Stimulated activated naive B cell treated with anti-CD40 and anti-IgM and Interleukin-4, amounts not matched to agents 10 μg/mL and 1 μg/mL and 100 μg/mL, for 72 hours (primary cell): ENCODE measurements at places on chromosomes 4 and X.

GRCh38 chr4:65340382-65341109 lies 329.7 kb downstream of the EPHA5 start:
- DNase-seq: no peak

DNA sequence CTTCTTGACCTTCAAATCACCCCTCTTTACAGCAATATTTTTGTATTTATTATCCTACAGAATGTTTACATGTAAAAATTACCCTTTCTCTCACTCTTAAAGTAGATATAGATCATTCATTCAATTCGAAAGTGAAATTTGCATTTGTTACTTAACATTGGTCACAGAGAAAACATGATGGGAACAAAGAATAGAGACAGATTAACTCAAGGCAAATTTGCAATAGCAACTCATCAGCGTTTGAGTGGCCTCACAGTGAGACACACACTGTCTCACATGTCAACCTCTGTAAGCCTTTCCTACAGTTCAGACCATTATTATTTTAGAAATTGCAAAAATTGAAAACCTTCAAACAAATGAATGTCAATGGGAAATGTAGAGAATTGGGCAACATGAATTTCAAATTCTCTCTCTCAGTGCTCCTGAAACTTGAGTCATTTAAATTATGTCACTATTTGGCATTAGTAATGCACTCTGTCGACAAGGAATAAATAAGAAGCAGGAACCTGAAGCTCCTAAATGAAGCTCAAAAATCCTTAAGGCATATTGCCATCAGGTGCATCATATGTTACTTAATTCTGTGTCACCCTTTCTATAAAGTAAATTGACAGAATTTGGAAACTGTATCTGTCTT lies 148.3 kb upstream of the ANXA10 start:
- DNase-seq: no peak

DNA sequence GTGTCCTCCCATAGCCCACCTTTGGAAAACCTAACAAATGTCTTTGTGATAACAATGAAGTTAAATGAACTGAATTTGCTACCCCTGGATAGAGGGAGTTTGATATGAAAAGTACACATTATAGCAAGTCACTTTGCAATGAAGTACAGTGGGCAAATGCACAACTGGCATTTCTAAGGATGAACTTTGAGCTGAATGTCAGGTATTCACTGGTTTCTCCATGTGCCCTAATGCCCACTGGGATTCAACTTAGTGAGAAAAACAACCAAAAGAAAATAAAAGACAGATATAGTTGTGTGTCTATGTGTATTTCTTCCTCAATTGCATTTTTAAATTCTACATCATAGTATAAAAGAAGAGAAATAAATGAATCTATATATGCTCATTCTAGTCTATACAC lies 51.0 kb downstream of the PAPSS1 start:
- DNase-seq: no peak

DNA sequence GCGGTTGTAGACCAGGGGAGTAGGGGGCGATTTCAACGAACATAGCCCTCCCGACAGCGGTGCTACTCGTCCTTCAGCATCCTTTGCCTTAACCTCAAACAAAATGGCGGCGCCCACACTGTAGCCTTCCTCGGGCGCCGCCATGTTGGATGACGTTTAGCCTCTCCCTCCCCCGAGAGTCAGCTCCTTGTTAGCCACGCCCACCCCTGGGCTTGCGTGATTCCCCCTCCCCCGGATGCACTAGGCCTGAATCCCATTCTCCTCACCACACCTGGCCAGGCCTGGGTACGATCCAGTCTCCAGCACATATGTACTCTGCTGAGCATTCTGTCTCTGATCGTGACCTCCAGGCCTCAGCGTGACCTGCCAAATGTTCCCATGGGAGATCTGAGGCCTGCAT lies 49.0 kb upstream of the ZNF157 start:
- DNase-seq: no peak

GRCh38 chr4:52861171-52861823 lies 820 bp upstream of the RASL11B start:
- DNase-seq: no peak

GRCh38 chrX:96770315-96770714 lies 85.7 kb downstream of the DIAPH2 start:
- no peak for DNase-seq

GRCh38 chr4:56410247-56411062 lies 23.2 kb upstream of the AASDH start:
- no peak for DNase-seq

DNA sequence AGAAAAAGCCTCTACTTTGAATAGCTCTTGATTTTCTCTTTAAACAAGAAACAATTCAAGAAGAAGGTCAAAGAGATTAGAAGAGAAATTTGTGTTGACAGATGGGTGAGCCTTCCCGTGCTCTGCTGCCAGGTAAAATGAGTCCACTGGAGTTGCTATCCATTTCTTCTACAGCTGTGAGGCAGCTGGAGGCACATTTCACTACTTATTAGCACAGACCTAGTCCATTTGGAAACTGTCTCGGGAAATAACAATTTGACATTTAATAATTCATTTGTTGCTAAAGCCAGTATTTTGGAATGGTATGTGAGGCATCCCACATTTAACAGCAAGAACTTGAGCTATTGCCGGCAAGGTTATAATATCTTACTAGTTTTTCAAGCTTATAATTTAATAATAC lies 396.8 kb upstream of the GRIA3 start:
- DNase-seq: no peak

DNA sequence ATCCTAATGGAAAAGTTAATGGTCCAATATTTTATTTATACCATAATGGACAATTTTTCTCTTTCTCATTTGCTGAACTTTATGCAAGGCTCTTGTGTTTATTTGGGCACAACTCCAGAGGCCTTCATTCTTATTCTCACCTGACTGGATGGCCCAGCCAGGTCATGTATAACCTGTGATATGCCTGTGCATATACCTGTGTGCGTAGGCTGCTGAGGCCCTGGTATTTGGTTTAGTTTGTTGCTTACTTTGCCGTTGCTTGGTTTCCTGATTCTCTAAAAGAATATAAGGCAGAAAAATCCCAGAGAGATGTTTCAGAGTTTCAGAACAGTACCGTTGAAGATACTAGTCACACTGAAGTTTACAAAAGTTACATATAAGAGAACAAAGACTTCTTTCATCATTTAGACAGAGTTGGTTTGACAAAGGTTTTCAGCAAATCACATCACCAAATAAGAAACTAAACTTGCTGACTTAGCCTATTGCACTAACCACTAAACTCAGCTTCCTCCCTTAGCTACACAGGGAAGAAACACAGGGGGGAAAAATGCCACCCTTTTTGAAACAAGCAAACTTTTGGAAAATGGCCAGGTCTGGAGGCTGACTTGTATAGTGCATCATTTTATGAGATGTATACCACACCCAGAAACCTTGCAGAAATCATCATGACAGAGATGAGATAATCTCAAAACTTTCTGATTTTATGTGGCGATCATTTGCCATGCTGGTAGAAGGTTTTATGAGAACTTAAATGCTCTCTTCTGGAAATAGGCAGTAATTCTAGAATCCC lies 248.5 kb downstream of the GRIA3 start:
- DNase-seq: no peak

DNA sequence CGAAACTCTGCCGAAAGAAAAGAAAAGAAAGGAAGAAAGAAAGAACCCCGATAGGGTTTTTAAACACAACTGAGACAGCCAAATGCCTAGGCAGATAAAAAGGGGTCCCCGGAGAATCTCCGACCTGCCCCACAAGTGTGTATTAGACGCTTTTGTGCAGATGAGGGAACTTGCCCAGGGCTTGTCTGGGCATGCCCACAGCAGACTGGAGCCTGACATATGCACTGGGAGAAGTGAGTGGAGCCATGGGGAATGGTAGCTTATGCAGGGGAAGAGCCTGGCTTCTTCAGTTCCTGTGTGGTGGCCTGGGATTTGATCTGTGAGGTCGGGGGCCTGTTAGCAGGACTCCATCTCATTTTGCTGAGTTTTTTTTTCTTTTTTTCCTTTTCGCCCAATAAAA lies 199.0 kb downstream of the GPC3 start:
- no peak for DNase-seq

DNA sequence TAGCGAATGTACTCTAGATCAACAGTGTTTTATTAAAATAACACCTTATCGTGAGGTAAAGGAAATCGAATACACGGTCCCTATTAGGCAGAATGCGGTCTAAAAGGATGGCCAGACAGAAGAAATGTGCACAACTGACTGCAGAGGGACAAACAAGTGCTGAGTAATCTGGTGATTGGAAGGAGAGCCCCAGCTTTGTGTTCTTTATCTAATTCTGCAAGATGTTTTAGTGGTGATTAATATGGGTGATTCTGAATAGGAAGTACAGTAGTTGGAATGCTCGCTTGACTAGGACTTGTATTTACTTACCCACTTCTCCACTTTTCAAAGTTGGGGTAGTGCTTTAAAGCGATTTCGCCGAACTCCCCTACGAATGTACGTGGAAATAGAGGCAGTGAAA lies 1.2 kb downstream of the WDR44 start:
- DNase-seq: peak; percentile 3

DNA sequence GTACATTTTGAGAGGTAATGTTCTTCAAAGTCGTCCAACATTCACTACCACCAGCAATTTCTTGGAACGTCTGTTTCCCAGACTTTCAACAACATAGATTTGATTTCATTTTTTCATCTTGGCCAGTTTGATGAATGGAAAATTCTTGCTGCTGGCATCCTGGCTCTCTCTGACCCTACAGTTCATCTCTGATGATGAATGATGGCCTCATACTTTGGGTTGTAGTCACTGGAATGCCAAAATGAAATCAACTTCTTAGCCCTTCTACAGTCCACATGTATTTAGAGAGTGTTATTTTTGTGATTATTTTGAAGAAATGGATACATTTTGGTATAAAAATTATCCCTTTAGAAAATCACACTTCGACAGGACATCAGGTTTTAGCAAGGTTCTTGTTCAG lies 8.8 kb downstream of the CHST7 start:
- DNase-seq: no peak

GRCh38 chrX:16143968-16144367 lies 20.6 kb downstream of the GRPR start:
- no peak for DNase-seq

- no peak for DNase-seq
Observed at GRCh38 chr4:124640022-124640730, 72.4 kb downstream of the ANKRD50 start.

- peak; percentile 87 for DNase-seq
Observed at GRCh38 chr4:184328022-184328736, 110.5 kb upstream of the ENPP6 start.

GRCh38 chrX:8627796-8628195 lies 104.1 kb downstream of the ANOS1 start:
- no peak for DNase-seq

DNA sequence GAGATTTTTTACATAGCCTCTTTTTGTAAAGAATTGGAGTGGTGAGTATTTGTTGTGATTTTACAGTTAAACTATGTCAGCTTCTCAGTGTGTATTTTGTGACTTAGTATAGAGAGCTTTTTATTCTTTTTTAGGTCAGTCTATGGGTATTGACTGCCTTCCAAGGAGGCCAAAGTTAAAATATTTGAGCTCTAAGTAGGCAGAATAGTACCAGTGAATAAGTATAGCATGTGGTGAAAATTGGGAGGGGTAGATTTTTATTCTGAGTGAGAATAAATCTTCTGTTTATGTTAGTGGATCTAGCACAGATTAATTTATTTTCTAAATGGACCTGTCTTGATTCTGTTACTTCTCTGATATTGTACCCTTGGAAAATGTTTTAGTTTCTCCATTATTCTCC lies 37.5 kb downstream of the HERC3 start:
- DNase-seq: no peak

DNA sequence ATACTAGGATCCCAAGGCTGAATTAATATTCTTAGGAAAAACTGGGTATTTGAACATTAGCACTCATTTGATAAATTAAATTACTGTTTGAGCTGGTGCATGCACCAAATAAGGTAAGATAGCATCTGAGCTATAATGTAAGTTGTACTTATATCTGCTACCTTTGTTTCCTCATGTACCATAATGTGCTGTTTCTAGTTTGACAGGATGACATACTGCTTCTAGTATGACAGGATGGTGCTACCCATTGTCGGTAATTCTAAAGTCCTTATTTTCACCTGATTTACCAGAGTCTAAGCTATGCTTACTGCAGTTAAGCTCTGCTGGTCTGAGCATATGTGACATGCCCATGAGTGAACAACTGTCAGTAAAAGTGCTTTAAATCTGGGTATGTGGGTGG lies 1017.5 kb upstream of the IGFBP7 start:
- no peak for DNase-seq

DNA sequence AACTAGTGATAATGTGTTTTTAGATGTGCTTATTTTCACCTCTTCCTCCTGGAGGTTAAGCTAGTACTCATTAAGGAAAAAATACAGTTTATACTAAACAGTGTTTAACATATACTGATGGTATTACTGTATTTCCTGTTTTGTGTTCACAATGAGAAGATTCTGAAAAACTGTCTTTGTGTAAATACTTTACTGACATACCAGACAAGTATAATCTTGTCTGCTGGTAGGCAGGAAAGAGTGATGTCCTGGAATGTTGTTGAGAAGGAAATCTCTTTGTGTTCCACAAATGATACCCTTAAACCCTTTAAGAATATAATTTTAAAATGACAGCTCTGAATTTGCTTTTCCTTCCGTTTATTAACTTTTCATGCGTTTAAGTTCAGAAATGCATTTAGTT lies 205.5 kb upstream of the NUDT6 start:
- DNase-seq: no peak

DNA sequence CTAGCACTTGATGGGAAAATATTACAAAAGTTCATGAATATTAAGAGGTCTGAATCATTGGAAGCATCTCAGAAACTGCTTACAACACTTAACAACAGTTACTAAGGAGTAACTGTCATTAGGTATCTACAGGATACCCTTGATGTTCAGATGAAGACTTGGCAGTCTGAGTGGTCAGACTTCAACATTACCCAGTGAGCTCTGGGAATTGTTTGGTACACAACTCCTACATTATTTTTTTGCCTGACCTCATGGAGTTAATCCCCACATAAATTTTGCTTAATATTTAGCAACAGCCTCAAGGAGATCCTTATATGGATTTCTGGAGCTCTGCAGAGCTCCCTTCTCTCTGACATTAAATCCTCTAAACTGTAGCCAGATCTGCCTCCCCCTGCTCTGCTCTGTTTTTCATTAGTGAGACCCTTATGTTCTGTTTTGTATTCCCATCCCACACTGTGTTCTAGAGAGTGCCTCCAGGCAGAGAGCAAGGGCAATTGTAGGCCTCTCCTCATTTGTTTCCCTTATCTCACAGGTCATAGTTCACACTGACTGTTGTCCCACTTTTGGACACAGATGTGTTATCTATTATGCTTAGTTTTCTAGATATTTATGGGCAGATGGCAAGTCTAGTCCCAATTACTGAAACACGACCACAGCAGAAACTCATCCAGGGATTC lies 368.8 kb downstream of the GASK1B start:
- no peak for DNase-seq

GRCh38 chr4:120007896-120008436 lies 58.7 kb downstream of the MAD2L1 start:
- DNase-seq: no peak

DNA sequence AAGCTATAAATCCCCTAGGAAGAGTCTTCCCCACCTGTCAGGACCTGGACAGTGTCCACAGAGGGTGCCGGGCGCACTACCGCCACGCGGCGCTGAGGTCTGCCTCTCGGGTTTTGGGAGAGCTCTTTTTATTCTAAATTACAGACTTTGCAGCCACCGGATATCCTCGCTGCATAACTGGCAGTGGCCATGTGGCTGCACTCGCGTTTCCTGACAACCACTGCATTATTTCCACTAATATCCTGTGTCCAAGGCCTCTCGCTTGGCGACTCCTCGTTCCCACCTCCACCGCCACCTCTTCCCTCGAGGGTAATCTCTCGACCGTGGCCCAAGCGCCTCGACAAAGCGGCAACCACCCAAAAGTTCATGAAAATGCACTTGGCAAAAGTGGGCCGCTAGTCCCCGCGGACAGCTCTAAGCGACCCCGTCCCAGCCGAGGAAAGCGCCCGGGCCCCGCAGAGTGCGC lies 512 bp upstream of the TMEM131L start:
- no peak for DNase-seq
